Sciatic nerve (tissue), 2 donors: ENCODE measurements at places on chromosomes 1 and 21.

DNA sequence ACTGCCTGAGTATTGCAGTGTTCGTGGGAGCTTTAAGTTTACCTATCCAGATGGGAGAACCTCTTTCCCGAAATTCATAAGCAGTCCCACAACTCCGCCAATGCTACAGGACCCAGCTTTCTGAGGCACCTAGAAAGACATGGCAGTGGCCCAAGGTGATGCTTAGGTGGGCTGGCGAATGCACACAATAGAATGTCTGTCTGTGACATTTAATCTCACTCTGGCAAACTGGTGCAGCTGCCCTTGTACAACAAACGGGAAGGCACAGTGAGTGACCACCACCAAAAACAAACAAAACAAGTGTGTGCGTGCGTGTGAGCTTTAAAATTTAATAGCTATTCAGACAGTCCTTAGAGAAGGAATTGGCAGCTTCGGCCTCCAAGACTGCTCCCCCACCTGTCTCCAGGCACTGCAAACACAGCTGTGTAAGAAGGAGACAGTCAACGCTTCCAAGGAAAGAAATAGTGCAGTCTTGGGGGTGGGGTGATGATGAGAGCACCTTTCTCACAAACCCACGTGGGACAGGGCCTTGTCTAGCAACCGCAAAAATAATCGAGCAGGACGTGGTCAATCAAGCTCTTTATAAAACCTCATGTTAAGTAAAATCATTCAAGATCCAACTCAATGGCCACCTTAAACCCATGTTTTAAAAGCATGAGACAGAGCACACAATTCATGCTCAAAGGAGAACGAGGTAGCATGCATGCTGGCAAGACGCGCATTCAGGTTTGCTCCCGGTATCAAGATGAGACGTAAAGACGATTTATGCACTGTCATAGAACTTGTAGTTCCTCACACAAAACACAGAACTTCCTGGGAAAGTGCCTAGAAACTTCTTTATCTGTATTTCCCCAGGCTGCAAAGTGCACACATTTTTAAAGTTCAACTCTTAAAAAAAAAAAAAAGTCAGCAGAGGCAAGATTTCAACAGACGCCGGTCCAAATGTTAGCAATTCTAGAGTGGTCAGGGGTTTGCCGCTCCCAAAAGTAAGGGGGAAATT, 84.1 kb downstream of the TM2D1 start:
- peak; percentile 57 for DNase-seq

GRCh38 chr1:113557187-113557586, 166.9 kb downstream of the MAGI3 start:
- no peak for DNase-seq

DNA sequence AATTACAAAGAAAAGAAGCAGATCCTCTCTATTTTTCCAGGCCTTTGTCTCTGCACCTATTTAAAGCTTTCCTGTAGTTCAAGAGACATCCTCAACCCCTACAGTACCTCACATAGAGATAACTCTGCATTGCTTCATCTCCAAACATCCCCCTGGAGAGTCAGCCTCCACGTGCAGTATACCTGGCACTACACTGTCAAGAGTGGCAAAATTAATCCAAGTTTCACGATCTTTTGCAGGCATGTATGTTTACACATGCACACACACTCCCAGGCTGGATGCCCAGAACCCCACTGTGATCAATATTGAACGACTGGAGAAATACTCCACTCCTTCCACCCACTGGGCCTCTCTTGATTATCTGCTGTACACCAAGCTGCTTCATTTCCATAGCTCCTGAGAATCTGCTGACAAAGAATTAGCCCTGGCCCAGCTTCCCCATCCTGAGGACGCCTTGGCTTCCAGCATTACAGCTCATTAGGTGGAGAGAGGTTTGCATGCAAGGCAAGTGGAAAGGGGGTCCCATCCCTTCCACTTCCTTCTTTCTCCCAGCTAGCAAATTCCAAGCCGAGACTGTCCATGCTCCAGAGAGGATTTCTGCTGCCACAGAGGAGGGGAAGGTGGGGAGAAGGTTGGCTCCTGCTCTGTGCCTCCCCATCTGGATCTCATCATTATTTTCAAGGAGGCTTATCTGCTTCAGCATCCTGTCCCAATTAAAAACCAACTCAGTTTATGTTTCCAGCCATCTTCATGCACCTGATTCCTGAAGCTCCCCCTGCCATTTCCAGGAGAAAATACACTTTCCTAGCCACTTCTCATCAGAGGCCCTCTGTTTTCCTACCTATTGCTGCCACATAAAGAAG, 66.5 kb upstream of the GOLT1A start:
- DNase-seq = no peak

GRCh38 chr1:169563019-169563615, 23.2 kb downstream of the F5 start:
- DNase-seq = no peak

GRCh38 chr1:189606795-189607476, 870.7 kb downstream of the BRINP3 start:
- DNase-seq = no peak

DNA sequence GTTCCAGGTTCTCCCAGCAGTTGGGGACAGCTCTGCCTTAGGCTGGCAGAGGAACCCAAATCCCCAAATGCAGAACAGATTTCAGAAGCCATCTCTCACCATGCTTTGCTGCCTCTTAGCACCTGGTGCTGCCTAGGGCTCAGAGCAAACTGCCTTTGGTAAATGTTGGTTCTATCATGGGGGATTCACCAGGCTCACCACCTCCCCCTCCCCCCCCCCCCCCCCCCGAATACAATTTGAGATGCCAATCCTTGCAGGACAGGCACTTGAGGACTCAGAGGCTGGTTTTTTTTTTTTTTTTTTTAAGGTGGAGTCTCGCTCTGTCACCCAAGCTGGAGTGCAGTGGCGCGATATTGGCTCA, 447 bp upstream of the PAQR6 start:
- no peak for DNase-seq

DNA sequence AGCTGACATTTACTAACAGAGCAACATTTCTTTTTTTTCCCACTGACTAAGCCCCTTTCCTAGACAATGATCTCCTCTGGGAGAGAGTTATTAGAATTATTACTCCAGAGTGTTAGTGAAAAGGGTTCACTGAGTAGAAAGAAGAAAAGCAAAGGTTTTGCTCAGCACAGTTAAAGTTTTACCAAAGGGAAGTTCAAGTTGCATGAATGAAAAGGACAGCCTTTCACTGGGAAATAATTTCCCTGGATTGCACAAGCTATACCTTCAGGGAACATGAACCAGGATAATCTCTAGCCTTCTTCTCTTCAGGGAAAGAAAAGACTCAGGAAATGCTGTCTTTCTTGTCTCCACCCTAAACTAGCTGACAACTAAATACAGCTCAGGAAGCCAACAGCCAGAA, 71.4 kb upstream of the ESRRG start:
- DNase-seq = no peak

- DNase-seq = no peak
Measured at GRCh38 chr1:40316595-40317393, at the start of gene COL9A2. TSS of gene COL9A2 (minus strand) at chr1:40317286. CDS start at chr1:40317197, 89 bp downstream.

DNA sequence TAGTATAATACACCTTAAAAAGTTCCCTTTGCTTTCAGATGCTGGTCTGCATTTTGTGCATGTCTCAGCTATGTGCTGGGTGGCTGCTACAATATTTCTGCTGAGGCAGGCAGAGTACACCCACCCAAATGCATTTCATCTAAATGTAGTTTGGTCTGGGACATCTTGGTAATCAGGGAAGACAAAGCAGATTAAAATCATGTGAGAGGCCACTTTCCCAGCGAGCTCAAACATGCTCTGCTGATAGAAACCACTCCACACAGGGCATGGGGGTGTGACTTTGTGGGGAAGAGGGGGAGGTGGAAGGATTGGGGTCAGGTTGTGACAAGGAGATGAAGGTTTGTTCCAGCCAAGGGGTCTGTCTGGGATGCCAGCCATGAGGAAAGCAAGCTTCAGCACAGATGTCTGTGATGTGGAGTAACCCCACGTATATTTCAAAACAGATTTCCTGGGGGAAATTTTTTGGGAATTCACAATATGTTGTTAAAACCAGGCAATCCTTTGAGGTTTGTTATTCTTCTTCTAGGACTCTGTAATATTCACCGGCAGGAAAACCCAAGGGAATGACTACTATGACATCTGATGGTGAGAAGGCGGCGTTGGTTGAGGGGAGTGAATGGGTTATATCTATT, 255.1 kb upstream of the FGGY start:
- no peak for DNase-seq

- no peak for DNase-seq
Measured at GRCh38 chr1:185474440-185475149, 157.6 kb upstream of the IVNS1ABP start.

GRCh38 chr1:192958871-192959270, 100.3 kb downstream of the UCHL5 start:
- DNase-seq = no peak

GRCh38 chr1:223312705-223313414, 51.1 kb downstream of the SUSD4 start:
- no peak for DNase-seq

- no peak for DNase-seq
Measured at GRCh38 chr1:228222548-228222947, 14.7 kb downstream of the OBSCN start.

DNA sequence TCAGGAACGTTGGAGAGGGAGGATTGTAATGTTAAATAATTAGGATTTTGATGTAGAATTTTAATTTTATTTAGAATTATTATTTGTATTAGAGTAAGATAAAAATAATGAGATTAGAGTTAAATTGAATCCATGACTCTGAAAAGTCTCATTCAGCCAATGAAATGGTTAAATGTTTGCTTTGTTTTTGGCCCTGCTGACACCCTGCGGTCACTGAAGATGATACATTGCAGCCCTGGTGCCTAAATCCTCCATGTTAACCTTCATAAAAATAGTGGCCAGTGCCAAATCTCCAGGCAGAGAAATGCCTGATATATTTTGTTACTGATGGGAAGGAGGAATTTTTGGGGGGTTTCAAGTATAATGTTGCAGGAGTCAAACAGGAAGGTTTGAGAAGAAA, 27.3 kb upstream of the RLF start:
- DNase-seq = no peak

GRCh38 chr1:100198596-100198995, 20.5 kb upstream of the LRRC39 start:
- no peak for DNase-seq

- peak; percentile 81 for DNase-seq
Measured at GRCh38 chr1:3501856-3502640, 47.6 kb downstream of the ARHGEF16 start.

GRCh38 chr1:15951341-15952153, 24.4 kb downstream of the ZBTB17 start:
- no peak for DNase-seq
